Naive thymus-derived CD4-positive, alpha-beta T cell (primary cell): ENCODE measurements at places on chromosomes 2 and 18.

GRCh38 chr2:36246320-36246990 is 109.1 kb upstream of the CRIM1 start:
- no peak for DNase-seq

GRCh38 chr2:189407281-189408209 is 33.7 kb upstream of the WDR75 start:
- no peak for DNase-seq

DNA sequence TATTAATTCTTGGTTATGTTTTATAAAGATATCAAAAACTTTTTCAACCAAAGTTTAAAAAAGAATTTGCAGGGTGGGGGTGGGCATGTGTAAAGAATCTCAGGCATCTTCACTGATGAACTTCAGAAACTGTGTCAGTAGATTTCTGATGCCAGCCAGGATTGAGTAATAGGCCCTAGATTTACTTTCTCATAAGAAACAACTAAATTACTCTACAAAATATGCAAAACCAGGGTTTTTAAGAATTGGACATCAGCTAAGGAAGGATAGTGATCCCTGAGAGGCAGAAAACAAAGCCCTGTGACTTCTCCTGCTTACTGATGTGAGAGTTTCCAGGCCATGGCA is 11.9 kb upstream of the IL1R1 start:
- no peak for DNase-seq

DNA sequence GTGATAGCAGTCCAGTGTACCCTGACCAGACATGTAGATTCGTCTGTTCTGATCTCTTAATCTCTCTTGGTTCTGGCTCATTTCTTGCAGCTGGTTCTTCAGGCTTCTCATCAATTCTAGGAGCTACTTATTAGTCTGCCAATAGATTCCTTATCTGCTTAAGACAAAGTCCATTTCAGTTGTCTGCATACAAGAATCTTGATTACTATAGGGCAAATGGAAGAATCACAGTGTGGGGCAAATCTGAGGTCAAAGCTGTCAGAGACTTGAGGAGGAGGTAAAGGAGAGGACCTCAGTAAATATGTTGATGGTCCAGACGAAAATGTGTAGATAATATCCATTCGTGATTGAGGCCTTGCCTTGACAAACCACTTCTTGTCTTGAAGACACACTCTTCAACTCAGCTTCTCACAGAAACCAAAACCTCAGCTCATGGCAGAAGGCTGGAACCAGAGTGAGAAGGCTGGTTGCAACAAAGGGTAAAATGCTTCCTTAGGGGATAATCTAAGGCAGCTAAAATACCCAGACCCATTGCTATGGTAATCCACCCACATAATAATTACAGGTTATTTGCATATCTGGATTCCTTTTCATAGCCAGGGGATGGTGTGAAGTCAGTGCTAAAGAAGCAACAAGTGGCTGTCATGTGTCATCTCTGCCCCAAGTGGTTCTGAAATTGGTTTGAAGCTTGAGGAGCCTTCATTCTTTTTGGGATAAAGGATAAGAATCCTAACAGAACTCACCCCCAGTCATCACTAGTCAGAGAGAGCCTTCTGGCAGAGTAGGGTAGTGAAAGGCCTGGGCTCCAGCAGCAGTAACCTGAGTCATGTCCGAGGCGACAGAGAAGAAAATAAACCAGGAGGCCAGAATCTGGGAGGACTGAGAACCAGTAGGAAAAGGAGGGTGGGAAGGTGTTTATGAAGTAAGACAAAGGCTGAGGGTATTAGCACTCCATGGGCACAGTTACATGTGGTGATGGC is 29.2 kb upstream of the PELI1 start:
- DNase-seq = no peak

DNA sequence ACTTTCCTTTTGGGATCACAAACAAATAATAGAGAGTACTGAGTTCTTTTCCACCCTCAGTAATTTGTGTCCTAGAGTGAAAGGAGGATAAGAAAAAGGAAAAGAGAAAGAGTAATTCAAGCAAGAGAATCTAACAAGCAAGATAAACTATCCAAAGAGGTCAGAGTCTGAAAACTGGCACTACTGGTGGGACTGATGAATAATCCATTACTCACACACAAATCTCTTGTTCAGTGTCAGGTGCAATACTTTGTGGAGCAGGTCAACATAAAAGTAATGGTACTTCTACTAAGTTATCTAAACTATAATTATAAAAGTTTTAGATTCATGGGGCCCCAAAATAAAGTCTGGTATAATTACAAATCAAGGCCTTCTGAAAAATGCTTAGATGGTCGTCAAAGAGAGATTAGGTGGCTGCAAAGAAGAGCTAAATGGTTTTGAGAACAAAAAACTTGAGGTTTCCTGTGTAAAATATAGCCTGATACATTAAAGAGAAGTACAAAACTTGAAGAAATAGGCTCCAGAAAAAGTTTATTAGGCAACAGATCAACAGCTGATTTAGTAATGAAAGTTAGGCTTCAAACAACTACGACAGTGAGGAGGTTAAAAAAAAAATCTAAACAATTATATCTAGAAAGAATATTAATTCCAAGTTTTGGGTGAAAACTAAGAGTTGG is 109.4 kb downstream of the BAZ2B start:
- no peak for DNase-seq

DNA sequence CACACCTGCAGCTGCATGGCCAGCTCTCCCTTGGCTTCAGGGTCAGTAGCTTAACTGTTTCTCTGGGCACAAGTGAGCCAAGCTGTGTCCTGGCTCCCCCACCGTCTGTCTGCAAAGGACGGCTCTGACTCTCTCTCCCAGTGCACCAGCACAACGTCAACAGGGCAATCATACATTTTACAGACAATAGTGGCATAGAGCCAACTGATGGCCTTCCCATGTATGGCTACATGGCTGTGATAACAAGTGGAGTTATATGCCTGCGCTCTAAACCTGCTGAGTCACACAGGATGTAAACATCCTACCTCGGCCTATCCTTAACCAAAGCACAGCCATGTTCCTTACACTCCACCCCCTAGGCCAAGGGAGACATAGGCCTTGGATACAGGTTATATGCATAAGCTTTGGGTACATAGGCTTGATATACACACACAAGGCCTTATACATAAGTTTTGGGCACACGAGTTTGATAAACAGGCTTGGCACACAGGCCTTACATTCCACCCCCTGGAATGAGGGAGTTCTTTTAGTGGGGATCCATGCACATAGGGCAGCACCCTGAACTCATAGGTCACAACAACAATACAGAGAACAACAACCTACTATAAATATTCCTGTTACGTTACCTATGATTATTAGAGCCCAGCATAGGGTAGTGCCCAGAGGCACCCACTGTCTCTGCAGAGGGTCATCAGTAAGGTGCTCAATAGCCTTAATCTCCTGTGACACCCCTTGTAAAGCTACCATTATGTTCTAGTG is 17.7 kb downstream of the PHOSPHO2 start:
- DNase-seq = no peak

DNA sequence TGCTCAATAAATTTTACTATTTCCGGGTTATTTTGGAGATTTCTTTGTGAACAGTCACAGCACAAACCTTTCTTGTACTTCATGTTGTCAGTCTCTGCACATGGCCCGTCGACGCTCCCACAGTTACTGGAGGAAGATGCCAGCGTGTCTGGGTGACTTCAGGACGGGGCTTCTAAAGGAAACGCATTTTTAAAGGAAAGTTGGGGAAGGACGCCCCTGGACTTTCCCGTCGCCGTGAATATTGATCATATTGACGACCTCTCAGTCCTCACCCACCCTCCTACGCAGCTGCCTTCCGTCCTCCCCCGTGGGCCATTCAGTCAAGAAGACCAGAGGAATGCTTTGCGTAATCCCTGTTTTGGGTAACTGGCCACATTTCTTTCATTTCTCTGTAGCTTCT is 71.1 kb upstream of the SNTG2 start:
- no peak for DNase-seq

DNA sequence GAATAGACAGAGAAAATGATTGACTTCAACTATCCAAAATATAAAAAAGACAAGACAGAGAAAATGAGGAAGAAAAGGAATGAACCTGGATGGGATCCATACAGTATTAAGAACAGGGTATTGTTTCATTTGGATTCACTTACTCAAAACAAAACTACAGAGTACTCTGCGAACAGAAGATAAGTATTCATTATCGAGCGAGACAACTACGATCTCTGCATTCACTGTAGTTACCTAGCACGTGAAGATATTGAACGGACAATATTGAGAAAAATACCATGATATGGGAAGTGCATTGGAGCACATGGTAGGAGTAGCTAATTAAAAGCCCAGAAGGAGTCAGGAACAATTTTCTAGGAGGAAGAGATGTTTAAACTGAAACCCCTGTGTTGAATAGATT is 1.0 kb upstream of the ORC2 start:
- DNase-seq = no peak

GRCh38 chr2:128488434-128488833 is 169.8 kb upstream of the HS6ST1 start:
- no peak for DNase-seq

DNA sequence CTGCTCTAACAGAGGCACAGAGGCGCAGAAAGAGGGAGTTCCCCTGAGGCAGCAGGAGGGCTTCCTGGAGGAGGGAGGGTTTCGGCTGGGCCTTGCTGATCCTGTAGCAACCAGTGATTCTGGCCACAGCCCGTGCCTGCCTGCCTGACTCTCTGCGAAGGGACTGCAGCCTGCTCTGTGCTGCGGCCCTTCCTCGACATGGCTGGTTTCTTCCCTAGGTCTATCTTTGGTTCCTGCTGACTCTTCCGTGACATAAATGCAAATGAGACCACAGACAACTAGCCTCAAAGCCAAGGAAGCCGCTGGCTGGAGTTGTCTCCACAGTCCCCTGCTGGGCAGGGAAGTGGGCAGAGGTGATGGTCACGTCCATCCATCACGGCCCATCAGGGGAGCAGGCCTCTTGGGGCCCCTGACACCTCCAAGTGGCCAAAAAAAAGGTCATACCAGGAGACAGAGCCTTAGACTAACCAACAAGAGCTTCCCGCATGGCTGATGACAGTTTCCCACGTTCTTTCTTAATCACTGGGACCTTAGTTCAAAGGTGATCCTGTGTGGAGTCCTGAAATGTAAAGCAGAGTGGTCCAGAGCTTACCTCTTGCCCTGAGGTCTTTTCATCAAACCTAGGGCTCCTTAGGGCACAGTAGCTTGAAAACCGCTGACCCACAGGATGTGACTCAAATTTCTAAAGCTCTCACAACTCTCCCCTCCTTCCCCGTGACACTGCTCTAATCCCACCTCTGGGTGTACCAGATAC is 55.3 kb downstream of the HS1BP3 start:
- DNase-seq = no peak

DNA sequence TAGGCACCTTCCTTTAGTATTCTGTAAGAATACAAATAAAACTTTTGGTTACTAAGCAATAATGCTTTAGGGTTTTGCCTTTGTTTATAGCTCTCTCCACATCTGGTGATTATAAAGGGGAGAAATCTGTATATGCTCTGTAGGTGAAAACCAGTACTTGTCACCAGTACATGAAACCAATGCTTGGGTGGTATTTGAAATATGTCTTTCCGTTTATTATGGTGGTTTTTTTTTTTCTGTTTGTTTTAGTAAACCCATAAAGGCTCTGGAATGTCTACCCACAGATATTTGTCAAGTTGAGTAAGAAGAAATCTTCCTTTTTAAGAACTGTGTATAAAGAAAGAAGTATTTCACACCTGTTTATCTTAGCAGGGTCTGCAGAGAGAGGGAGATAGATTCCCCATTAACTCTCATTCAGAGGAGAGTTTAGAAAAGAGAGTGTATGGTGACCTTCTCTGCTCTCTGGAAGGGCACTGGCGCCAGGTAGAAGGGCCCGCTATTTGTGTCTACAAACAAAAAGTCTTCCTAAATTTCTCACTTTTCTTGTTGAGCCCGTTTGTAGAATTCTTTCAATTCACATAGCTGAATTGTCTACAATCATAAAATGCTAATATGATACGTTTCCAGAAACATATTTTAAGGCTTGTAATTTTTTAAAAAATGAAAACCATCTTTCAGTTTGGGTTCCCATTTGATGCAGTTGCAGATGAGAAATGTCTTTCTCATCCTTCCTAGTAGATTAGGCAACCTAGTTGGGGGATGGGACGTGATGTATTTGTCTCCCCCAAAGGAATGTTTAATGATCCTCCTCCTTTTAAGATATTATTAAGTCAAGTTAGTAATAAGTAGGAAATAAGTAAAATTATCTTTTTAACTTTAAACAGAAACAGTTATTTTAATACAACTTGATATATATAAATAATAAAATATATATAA is 33.9 kb downstream of the MAP3K20 start:
- no peak for DNase-seq

GRCh38 chr2:39094717-39095363 is 26.0 kb downstream of the SOS1 start:
- no peak for DNase-seq

GRCh38 chr18:49177812-49178211 is 227.0 kb upstream of the SMAD7 start:
- DNase-seq = no peak

DNA sequence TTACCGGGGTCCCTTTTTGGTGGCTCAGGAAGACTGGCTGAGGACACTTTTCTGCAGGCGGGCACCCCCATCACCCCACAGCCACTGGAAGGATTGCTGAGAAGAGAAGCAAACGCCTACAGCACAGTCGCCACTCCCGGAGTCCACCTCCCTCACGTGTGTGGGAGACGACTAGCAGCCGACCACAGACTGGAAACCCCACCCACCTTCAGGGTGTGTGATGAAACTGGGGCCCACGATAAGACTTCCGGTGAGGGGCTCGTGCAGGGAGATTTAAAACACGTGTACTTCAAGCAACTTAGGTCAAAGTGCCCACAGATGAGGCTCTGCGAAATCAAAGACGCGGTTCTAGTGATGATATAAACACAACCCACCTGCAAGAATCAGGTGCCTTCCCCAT is 26.3 kb downstream of the MBP start:
- DNase-seq = peak; percentile 89

DNA sequence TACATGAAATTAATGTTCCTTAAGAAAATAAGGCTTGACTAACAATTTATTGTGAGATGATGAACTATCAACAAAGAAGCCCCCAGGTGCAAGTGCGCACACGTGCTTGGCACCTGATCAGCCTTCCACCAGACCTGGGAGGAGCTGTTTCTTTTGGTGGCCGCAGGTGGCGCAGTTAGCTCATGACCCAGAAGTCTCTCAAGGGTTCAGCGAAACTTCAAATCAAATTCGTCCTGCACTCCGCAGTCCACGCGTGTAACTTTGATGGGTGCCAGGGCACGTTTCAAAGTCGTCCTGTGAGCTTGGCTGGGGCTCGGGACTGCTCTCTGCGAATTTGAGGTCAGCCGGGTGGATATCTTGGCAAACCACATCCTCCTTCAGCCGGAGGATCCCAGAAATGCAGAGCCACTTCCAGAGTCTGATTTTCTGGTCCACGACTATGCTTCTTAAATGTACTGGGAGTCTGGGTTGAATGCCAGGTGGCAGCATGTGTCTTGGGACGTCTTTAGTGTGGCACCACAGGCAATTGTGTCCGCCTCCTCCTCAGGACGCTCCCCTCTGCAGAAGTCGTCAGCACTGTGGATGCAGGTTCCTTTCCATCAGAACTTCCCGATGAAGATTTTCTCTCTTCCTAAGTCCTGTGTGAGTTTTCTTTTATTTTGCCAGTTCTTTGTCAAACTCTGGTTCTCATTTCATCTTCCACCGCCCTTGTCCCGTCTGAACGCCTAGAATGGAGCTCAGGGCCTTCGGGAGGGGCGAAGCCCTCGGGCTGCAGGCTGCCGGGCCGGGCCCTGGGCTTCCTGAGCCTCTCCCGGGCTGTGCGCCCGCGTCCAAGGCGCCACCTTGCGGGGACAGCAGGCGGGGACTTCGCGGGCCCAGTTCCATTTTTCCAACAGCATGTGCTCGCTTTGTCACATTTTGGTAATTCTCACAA is 61.3 kb upstream of the RAPGEF4 start:
- peak; percentile 31 for DNase-seq
